ENCODE measurements at places on chromosomes 13 and 19. TPM values are rescaled to one million over a fixed set of nuclear protein-coding genes. Genes with fewer than 3 reads are reported as not detected.
A peak's percentile ranks its signal among the peaks of the same experiment; 100 is the strongest.

SULT2A1 gene
- not detected for total RNA-seq

- H3K4me3 ChIP-seq: no peak overlapping the region
- no peaks in the 10 kb centered on the region for H3K27me3 ChIP-seq
- H3K27ac ChIP-seq: no peak overlapping the region
- H3K36me3 ChIP-seq: peaks cover 5% of the 10 kb centered on the region
Measured at GRCh38 chr13:98364179-98364578, 187.1 kb upstream of the RNF113B start.

GRCh38 chr19:38352611-38353010 is 17.0 kb downstream of the CATSPERG start:
- H3K27ac ChIP-seq: no peak overlapping the region
- H3K4me3 ChIP-seq: no peak overlapping the region
- DNase-seq: no peak
- H3K4me1 ChIP-seq: no peaks in the 10 kb centered on the region

GRCh38 chr19:19847781-19848180 is 17.9 kb upstream of the ZNF253 start:
- no peaks in the 10 kb centered on the region for H3K36me3 ChIP-seq
- no peak overlapping the region for H3K4me3 ChIP-seq
- DNase-seq: no peak
- H3K27ac ChIP-seq: no peak overlapping the region

- H3K27ac ChIP-seq: no peak overlapping the region
- peaks cover 8% of the 10 kb centered on the region for H3K4me1 ChIP-seq
- no peak for DNase-seq
- H3K36me3 ChIP-seq: peaks cover 4% of the 10 kb centered on the region
- no peaks in the 10 kb centered on the region for H3K27me3 ChIP-seq
Measured at GRCh38 chr19:12727745-12728433, 4.2 kb upstream of the TNPO2 start.

- no peak for DNase-seq
- no peak overlapping the region for H3K27ac ChIP-seq
- H3K4me1 ChIP-seq: no peaks in the 10 kb centered on the region
- H3K36me3 ChIP-seq: no peaks in the 10 kb centered on the region
- no peak overlapping the region for H3K4me3 ChIP-seq
- H3K27me3 ChIP-seq: no peaks in the 10 kb centered on the region
Measured at GRCh38 chr13:73399347-73400216, 340.8 kb downstream of the KLF5 start.

DNA sequence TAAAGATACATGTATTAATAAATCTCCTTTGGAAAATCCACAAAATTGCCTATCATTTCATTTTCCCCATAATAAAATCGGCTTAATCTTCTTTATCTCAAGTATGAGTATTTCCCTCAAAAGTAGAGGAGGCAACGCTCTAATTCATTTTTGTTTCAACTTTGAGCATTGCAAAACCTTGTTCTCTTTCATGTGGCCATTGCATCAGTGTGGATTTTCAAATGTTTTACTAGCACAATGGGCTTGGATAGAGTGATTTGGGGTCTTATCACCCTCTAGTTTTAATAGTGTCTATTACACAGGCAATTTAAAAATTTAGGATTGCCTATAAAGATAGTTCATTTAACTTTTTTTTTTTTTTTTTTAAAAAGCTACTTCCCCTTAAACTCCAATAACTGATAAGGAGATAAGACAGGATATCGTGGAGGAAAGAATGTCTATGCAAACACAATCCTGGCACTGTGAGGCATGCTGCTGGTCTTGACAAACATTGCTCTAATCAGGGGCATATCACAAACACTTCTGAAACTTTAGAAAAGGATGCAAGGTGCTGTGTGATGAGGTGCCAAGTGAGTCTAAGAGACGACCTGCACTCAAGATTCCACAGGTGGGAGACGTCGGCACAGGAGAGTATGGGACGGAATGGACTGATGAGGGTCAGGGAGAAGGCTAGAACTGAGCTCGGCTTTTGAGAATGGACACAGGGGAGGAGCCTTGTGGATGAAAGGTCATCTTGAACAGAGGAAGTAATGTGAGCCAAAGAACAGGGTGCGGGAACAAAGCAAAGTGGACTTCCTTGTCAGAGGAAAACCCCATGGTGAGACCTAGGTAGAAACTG is 199.7 kb downstream of the IRS2 start:
- H3K4me3 ChIP-seq: no peak overlapping the region
- no peaks in the 10 kb centered on the region for H3K36me3 ChIP-seq
- no peak overlapping the region for H3K27ac ChIP-seq
- no peaks in the 10 kb centered on the region for H3K27me3 ChIP-seq
- DNase-seq: no peak

GRCh38 chr13:109794095-109794494 is 7.7 kb upstream of the IRS2 start:
- H3K27ac ChIP-seq: no peak overlapping the region
- no peaks in the 10 kb centered on the region for H3K36me3 ChIP-seq
- DNase-seq: no peak
- H3K27me3 ChIP-seq: no peaks in the 10 kb centered on the region
- H3K4me1 ChIP-seq: no peaks in the 10 kb centered on the region

SIGLECL1 gene
- not detected for total RNA-seq

- H3K36me3 ChIP-seq: no peaks in the 10 kb centered on the region
- no peak overlapping the region for H3K27ac ChIP-seq
- DNase-seq: peak; percentile 73
- no peaks in the 10 kb centered on the region for H3K4me1 ChIP-seq
- H3K4me3 ChIP-seq: no peak overlapping the region
Measured at GRCh38 chr19:1487576-1488281, 2.4 kb downstream of the PCSK4 start.

Measured in kidney (tissue), 22 donors.